ENCODE measurements at places on chromosomes 5 and 9.

GRCh38 chr5:14928661-14929060 lies 57.1 kb upstream of the ANKH start:
- no peak for DNase-seq

DNA sequence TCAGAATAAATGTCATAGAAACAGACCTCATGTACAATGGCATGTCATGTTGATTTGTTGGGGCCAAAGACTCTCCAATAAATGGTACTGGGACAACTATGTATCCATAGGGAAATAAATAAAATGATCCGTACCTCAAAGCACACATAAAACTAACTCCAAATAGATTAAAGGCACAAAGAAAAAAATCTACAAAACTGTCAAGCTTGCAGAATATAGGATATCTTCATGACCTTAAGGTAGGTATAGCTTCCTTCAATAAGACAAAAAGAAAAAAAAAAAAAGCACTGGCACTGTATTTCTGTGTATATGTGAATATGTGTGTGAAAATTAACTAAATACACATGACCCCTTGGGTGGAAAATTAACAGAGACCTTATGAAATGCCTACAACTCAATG lies 101.9 kb downstream of the DIRAS2 start:
- no peak for DNase-seq

DNA sequence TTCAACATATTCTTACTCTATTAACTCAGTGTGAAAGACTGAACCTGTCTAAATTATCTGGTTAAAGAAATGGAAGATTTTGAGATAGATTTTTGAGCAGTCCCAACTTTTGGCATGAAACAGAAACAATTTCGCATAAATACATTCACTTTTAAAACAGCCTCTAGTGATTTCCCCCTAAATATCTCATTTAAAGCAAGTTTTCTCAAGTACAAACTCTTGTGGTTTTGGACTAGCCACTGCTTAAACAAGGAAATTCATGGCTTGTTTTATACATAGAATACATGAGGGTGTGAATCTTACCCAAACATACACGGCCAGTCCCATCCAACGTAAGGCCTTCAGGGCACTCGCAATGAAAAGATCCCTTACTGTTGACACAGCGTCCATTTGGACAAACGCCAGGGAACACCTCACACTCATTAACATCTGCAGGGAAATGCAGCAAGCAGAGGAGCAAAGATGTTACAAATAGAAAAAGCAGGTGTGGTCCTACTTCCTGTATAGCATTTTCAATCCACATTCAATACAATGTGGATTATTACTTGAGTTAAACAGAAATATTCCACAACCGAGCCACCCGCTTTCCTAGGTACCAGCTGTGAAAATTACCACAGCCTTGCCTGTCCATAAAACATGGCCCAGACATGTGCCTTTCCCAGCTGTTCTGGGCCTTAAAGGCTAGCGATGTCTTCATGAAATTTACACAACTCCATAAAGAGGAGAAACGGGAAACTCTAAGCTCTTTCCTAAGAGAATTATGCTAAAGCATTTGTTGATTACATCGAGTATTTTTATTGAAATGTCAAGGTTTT lies 188.8 kb downstream of the FBN2 start:
- peak; percentile 68 for DNase-seq

DNA sequence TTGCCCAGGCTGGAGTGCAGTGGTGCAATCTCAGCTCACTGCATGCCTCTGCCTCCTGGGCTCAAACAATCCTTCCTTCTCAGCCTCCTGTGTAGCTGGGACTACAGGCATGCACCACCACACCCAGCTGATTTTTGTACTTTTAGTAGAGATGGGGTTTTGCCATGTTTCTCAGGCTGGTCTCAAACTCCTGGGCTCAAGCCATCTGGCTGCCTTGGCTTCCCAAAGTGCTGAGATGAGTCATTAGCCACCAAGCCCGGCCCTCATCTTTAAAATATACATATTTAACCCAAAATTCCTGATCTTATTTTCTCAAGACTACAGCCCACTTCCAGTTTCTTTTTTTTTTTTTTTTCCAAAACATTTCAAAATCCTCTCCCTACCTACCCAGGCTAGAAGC lies 31.7 kb upstream of the MINAR2 start:
- DNase-seq, result no peak

DNA sequence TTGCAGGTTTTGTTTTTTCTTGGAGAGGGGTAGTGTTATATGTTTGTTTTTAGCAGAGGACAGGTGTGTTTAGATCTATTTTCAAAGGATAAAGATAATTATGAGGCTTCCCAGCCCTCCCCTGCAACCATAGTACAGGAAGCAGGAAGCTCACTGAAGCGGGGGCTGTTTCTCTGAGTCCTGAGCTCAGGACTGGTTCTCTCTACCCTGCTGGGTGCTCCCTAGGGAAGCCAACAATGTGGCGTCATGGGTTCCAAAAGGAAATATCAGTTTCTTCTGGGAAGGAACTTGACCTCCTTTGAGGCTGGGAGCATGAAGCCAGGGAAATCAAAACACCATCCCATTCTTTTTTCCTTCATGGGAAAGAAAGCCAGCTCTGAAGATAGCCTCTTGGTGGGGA lies 62.2 kb downstream of the RAD23B start:
- no peak for DNase-seq

GRCh38 chr5:73119451-73120157 lies 771 bp upstream of the TMEM171 start:
- DNase-seq, result peak; percentile 84

DNA sequence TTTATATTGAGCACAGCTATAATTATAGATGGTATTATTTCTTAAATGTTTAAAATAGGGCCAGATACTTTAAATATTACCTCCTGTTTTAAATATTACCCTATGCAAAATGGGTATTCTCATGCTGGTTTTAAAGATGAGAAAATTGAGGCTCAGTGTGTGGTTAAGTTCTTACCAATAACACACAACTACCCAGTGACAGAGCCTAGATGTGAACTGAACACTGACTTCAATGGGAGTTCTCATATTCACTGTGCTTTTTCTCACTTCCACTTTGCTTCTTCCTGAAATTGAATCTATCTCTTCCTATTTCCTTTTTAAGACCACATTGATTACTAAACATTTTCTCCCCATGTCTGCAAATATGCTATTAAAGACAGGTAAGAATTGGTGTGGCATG lies 135.8 kb upstream of the TUSC1 start:
- no peak for DNase-seq

DNA sequence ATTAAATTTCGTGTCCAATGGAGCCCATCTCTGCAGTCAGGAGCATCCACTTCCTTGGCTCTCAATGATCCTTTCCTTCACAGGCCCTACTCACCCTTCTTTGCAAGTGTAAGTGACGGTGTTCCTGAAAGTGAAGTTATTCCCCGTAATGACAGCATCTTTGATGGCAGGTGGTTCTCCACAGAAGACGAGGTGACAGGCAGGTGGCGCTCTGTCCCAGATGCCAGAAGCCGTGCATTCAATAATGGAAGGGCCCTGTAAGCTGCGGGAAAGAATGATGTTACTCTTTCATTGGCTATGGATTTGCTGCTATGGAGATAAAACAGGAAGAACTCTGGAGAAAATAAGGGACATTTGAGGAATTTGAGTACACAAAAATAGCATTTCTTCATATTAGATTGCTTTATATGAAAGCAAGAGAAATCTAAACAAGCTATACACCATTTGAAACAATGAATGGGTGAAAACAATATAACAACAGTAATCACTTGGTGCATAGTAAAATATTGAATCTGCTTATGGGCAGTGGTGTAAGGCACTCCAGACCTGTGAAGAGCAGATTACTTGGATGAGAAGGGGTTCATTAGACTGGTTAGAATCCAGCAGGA lies 89.9 kb upstream of the TXNDC8 start:
- DNase-seq, result no peak

- DNase-seq, result no peak
Measured at GRCh38 chr9:124163760-124164255, 93.9 kb upstream of the NEK6 start.

DNA sequence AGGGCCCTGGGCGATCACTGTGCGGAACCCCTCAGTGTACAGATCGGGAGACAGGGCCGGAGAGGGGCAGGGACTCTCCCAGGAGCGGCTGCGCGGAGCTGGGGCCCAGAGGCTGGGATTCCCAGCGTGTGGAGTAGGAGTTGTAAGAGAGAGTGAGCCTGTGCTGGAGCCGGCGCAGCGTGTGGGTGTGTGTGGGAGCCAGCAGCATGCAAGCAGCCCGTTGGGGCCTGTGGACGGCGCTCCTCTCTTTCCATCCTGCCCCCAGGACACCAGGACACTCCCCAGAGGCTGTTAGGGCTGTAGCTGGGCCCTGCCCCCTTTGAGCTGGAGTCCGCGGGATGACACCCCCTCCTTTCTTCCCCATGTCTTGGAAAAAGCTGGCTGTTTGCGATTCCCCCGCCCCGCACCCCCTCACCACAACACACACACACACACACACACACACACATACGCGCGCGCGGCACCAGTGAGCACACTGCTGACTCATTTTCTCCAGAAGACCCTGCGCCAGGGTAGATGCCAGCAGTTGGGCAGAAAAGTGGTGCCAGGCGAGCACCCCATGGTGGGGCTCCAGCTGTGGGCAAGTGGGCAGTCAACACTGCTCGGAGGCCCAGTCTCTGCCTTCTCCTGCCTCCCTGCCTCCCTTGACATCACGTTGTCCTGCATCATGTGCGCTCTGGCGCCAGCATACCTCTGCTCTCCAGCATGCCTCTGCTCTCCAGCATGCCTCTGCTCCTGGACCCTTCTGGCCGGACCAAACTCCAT lies 1.5 kb downstream of the COL27A1 start:
- no peak for DNase-seq

DNA sequence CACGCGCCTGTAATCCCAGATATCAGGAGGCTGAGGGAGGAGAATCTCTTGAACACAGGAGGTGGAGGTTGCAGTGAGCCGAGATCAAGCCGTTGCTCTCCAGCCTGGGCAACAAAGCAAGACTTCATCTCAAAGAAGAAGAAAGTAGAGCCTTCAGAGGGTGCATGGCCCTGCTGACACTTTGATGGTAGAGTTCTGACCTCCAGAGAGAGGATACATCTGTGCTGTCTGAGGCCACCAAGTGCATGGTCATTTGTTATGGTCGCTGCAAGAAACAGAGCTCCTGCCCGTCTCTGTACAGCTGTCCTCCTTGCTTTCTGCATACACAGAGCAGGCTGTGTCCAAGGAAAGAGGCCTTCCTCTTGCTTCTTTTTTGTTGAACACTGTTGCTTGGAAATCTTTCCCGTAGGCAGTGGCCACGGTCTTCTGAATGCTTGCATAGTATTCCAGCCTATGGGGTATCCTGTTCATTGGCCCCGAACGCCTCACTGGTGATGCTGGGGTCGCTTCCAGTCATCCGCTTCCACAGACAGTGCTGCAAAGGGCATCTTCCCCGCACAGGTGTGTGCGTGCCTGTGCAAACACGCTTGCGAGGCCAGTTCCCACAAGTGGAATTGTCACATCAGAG lies 36.8 kb upstream of the UNC5A start:
- no peak for DNase-seq

- DNase-seq, result no peak
Measured at GRCh38 chr5:127577458-127577857, 60.0 kb downstream of the PRRC1 start.

DNA sequence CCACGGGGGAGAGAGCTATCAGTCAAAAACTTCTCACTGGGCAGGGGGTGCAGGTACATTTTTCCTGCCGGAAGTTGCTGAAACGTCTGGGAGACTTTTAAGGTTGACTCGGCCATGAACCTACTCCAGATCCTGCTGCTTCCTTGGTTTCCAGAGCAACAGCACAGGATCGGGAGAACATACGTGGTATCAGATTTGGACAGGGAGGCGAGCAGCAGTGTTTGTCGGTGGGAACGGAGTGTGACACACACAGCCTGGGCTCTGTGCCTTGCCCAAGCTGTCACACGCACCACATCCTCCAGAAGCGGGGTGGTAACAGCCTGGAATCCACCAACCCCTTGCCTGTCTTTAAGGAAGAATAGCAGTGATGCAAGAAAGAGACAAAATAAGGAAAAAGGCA lies 276.5 kb downstream of the SLIT3 start:
- DNase-seq, result no peak

- DNase-seq, result no peak
Measured at GRCh38 chr5:146395193-146395592, 51.9 kb upstream of the TCERG1 start.

GRCh38 chr5:104223885-104224773 lies 661.5 kb upstream of the NUDT12 start:
- no peak for DNase-seq

DNA sequence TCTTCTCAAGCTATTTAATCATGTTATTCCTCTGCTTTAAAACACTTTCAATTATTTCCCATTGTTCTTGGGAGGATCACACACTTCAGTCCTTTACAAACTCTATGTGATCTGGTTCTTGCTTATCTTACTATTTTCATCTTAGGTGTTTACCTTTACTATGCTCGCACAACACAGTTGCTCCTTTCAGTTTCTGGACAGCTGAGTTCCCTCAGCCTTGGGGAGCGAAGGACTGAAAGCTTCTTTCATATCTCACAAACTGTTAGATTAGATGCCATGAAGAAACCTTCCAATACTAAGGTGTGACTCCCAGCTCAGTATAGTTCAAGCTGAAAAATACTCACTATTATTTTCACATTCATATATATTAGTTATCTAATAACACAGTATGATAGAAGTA lies 117.9 kb downstream of the CDC42SE2 start:
- DNase-seq, result no peak

DNA sequence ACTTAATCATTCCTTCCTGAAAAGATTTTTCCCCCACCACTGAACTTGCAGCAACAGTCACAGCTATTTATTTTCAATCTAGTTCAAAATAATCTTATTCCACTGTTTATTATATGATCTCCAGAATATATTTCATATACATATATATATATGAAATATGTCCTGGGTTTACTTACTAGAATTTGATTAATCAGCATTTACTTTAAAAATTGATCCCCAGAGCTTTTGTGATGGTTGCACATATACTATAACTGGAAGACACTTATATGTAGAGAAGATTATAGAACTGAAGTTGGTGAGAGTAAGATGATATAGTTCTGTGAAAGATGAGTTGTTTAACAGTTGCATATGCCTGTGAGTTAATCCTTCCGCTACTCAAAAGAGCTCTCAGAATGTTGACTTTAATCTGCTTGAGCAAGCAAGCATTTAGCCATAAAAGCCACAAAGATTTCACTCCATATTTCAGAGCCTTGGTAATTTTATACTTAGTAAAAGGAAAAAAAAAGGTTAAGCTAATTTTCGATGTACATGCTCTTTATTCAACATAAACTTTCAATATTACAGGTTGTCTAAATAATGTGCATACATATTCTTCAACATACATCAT lies 399.3 kb upstream of the CDH9 start:
- DNase-seq, result no peak

Data from PC-9 (cell line).